ENCODE measurements at places on chromosomes 16 and 17. TPM values are rescaled to one million over a fixed set of nuclear protein-coding genes. Genes with fewer than 3 reads are reported as not detected.

The CTF1 gene
- polyA plus RNA-seq, result 4.9 TPM

The RNF227 gene
- polyA plus RNA-seq, result 1.5 TPM

- DNase-seq, result no peak
These were observed 6.1 kb upstream of the OSGIN1 start for GRCh38 chr16:83946781-83947566.

GRCh38 chr17:44921122-44921882 is 6.0 kb upstream of the GFAP start:
- DNase-seq, result no peak

The UTP18 gene
- polyA plus RNA-seq, result 32.5 TPM

- DNase-seq, result no peak
These were observed 29.0 kb downstream of the GLG1 start for GRCh38 chr16:74577882-74578366.

DNA sequence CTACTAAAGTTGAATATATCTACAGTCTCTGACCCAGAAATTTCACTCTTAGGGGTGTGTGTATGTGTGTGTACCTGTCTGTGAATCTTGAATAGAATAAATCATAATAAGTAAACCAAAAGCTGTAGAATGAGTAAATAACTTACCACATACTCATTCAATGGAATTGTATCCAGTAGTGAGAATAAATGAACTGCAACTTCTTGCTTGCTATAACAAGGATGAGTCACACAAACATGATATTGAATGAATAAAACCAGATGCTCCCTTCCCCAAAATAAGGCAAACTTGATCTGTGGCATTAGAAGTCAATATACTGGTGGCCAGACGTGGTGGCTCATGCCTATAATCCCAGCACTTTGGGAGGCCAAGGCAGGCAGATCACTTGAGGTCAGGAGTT is 259.8 kb upstream of the MON1B start:
- no peak for DNase-seq

Measured in psoas muscle (tissue), 8 donors.